ENCODE measurements at places on chromosomes 6 and 20.

GRCh38 chr6:115272311-115272710 lies 788.4 kb downstream of the FRK start:
- DNase-seq = no peak

DNA sequence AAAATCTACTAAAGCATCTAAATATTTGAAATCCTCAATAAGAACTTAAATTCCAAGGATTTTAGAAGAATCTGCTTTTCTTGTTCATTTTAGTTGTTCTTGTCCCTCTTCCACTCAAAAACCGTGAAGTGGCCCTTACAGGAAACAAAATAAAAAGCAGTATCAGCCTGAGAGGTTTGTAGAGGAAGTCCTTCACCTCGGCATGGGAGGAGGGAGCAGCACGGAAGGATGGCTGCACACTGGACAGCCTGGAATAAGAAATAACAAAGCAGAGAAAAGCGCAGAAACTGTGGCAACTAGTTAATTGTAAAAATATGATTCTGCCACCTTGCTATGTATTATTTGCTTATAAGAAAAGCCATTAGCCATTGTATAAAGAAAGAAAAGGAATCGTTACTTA lies 46.1 kb downstream of the RALGAPA2 start:
- DNase-seq = no peak

DNA sequence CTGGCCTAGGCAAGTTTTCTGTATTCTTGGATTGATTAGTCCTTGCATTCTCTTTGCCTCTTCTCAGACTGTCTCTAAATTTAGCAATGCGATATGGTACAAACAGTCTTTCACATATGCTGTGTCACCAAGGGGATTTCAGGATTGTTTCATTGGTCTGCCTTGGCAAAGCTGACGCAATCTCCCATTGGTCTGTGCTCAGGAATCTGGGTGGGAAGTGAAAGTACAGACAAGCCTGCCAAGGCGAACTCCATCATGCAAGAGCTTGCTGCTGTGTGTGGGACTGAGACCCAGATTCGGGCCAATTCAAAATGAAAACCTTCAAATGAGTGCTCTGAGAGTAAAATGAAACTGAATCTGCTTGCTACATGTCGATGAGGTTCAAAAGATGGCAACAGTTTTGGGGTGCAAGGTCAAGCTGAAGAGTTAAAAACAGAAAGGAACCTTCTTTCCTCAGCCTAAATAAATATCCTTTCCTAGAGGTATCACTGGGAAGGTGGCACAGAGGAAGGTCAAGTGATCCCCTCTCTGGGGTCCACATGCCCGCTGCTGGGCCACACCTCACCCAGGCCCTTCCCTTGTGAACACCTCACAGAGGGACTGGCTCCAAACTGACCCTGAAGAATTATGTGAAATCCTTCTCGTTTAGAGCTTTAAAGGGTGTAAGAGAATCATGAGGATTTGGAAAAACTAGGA lies 198.8 kb upstream of the PREP start:
- DNase-seq = peak; percentile 12

DNA sequence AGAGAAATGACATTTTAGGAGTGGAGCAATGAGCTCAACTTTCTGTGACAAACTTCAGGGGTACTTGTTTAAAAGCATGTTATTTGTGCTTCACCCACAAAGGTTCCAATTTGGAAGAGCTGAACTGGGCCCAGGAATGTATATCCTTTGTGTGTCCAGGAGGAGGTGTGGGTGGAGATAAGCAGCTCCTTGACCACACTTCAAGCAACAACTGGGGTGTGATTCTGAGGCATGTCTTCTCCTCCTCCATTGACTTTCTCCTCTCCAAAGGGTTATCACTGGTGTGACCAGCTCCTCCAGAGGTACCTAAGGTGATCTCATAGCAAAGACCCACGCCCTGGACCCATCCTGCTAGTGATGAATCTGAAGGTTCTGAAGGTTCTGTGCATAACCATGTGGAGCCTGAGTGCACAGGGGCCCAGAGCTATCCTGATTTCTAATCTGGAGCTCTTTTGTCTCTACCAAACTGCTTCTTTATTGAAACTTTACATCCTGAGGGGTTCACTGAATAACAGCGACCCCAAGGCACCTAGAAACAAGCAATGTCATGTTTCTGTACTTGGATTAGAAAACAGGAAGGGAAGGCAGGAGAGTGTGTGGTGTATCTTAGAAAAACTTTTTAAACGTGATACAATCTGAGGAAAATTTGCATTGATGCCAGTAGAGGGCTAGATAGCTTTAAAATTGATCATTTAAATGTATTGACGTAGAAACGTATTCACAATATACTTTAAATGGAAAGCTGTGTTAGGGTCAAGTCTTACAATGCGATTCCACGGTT lies 60.9 kb upstream of the CD93 start:
- no peak for DNase-seq

GRCh38 chr6:130359736-130360135 lies 6.1 kb upstream of the TMEM200A start:
- DNase-seq = no peak

- DNase-seq = peak; percentile 3
Observed at GRCh38 chr6:144559865-144560593, 274.9 kb downstream of the UTRN start.

- DNase-seq = no peak
Observed at GRCh38 chr20:35409542-35409941, 2.2 kb downstream of the UQCC1 start.

- DNase-seq = no peak
Observed at GRCh38 chr6:160586374-160586773, 77.7 kb downstream of the LPA start.

GRCh38 chr20:37901654-37902503 lies 1.0 kb upstream of the VSTM2L start:
- peak; percentile 62 for DNase-seq

- peak; percentile 67 for DNase-seq
Observed at GRCh38 chr20:63955281-63955826, 862 bp downstream of the UCKL1 start.

- DNase-seq = peak; percentile 4
Observed at GRCh38 chr6:10099529-10100140, 315.2 kb downstream of the TFAP2A start.

- no peak for DNase-seq
Observed at GRCh38 chr6:26199773-26200764, 112.8 kb downstream of the HFE start.

DNA sequence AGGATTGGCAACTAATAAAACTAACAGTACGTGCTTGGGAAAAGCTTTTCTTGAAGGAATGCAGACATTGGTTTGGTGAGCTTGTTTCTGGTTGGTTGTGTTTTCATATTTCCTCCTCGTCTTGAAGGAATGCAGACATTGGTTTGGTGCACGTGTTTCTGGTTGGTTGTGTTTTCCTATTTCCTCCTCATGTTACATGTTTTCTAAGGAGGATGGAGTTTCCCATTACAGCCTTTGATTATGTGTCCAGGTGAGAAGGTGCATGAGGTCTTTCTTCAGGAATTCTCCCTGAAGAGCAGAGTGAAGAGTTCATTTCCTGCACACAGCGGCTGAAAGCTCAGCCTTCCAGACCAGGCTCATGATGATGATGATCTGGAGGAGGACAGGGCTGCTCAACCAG lies 190.6 kb downstream of the SMOC2 start:
- DNase-seq = no peak

DNA sequence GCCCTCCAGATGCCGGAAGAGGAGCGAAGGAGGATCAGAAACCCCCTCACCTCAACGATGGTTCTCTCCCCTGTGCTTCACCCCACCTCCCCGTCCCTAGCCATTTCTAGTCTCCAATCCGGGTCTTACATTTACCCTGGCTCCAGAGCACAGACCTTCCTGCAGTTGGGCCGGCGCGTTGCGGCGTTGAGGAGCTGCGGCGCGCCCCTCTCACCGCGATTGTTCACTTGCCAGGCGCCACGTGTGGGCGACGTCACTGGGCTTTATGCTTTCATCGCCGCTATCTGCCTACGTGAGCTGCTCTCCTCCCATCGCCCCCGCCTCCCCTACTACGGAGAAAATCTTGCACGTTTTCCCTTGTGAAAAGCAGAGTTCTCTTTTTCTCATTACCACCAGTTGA lies at the start of gene CRISP2:
TSS of gene CRISP2 (minus strand) at position 198 of the 400 bp plus-strand sequence. CDS start 4,347 bp downstream, outside the sequence.
- no peak for DNase-seq

DNA sequence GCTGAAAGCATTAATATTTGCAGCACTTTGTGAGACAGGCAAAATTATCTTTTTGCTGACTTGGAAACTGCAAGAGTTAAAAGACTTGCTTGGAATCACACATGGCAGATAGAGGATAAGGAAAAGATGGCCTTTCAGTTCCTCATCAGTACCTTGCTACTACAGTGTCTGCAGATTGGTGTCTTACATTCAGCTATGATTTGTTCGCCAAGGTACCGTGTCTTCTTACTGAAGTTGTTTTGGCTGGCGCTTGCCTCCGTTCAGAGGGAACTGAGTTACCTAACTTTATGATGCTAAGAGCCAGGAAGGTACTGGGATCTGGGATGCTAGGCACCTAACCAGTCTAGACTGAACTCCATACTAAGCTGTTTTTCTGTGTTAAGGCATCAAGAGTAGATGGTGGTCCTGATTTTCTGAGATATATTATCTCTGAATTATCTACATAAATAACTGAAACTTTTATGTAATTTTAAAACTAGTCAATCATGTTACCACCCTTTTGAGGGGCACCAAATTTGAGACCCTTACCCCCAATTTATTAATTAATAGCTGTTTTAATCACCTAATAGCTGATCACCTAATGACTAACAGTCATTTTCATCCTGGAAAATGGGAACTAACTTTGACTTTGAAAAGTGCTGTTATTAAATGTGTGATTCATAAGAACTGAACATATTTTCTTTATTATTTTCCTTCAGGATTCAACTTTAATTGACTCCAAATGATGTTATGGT lies 2.5 kb downstream of the WTAP start:
- no peak for DNase-seq

DNA sequence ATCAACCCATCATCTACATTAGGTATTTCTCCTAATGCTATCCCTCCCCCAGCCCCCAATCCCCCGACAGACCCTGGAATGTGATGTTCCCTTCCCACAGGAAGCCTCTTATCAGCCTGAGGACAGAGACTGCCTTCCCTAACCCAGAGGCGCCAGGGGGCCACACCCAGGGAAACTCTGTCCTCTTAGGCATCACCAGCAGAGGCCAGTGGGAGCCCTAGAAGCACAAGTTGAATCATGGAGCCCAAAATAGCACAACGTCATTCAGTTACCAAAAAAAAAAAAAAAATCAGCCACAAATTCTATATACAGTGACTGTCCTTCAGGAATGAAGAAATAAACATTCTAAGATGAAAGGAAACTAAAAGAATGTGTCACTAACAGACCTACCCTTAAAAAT lies 625.7 kb downstream of the TFAP2A start:
- no peak for DNase-seq

DNA sequence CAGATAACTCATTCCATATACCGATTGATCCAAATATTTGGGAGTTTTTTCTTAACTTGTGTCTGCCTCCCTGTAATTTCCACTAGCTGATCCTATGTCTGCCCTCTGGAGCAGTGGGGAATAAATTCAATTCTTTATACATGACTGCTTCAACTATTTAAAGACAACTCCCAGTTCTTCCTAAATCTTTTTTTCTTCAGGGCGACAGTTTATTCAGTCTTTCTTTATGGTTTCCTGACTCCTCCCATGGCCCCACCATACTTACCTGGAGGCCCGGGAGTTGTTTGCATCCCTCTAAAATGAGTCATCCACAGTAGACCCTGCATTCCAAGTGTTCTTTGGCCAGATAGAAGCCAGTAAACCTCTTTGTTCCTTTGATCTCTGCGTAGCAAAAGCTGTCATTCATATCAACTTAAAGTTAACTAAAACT lies 73.6 kb downstream of the LCA5 start:
- DNase-seq = peak; percentile 64
